Stimulated activated CD4-positive, alpha-beta T cell treated with anti-CD3 and anti-CD28 coated beads, Interleukin-1b, Interleukin-23, amount 100 ng/mL, for 1 hour (primary cell): ENCODE measurements at places on chromosomes 4 and X.

GRCh38 chr4:148443512-148444295 lies 1.5 kb upstream of the NR3C2 start:
- no peak for DNase-seq

- no peak for DNase-seq
Observed at GRCh38 chrX:87392369-87392768, 125.2 kb upstream of the KLHL4 start.

DNA sequence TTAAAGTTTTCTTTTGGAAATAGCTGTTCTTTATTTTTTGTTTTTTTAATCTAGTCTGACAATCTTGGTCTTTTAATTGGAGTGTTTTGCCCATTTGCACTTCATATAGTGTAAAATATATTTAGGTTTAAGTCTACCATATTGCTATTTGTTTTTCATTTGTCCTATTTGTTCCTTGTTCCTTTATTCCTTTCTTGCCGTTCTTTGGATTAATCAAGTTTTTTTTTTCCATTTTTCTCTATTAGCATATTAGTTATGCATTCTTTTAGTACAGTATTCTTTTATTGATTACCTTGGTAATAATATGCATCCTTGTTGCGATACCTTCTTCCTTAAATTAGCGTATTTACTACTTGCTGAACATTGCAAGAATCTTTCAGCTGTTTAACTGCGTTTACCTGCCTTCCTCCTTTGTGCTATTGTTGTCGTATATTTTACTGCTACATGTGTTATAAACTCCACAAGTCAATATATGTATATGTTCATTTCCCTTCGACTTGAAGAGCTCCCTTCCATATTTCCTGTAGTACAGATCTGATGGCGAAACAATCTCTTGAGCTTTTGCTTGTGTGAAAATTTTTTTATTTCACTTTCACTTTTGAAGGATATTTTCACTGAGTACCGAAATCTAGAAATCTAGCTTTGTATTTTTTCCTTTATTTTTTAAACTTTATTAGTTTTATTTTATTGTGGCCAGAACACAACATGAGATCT lies 23.9 kb upstream of the RNF212 start:
- no peak for DNase-seq

DNA sequence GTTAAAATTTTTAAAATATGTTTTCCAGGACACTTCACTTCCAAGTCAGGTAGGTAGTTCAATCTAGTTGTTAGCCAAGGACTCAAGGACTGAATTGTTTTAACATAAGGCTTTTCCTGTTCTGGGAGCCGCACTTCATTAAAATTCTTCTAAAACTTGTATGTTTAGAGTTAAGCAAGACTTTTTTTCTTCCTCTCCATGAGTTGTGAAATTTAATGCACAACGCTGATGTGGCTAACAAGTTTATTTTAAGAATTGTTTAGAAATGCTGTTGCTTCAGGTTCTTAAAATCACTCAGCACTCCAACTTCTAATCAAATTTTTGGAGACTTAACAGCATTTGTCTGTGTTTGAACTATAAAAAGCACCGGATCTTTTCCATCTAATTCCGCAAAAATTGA lies 49.7 kb downstream of the XIAP start:
- DNase-seq: no peak

DNA sequence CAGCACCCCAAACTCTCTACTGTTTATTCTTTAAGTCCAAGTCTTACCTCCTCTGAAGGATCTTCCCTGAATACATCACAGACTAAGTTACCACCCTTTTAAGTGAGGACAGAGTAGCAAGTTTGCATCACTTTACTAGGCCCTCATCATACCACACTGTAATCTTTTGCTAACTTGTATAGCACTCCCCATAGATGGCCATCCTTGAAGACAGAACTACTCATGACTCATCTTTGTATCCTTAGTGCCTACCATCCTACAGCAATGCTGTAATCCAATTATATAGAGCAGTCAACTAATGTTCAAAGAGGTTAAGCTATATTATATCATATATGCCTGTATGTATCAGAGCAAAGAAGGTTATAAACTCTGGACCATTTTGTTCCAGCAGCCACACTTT lies 101.4 kb downstream of the ADAMTS3 start:
- DNase-seq: no peak

GRCh38 chr4:102451266-102451665 lies 49.9 kb upstream of the NFKB1 start:
- no peak for DNase-seq

GRCh38 chrX:107025545-107025944 lies 25.5 kb upstream of the MORC4 start:
- no peak for DNase-seq

GRCh38 chr4:40822420-40823166 lies 72.8 kb downstream of the NSUN7 start:
- DNase-seq: no peak

DNA sequence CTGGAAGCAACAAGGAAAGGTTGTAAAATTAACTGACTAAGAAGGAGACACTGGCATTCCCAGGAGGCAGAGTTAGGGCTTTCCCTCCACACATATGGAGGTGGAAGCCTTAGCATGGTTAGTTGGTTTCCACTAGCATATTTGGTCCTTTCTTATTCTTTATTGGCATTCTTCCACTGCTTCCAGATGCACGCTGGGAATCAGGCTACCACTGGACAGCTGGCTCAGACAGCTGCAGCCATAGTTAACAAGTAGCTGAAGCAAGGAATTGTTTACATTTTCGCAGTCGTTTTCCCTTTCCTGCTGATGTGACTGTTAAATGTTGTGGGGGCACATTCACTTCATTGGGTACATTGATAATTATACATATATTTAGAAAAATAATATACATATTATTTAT lies 169.2 kb downstream of the GRIA2 start:
- DNase-seq: no peak

DNA sequence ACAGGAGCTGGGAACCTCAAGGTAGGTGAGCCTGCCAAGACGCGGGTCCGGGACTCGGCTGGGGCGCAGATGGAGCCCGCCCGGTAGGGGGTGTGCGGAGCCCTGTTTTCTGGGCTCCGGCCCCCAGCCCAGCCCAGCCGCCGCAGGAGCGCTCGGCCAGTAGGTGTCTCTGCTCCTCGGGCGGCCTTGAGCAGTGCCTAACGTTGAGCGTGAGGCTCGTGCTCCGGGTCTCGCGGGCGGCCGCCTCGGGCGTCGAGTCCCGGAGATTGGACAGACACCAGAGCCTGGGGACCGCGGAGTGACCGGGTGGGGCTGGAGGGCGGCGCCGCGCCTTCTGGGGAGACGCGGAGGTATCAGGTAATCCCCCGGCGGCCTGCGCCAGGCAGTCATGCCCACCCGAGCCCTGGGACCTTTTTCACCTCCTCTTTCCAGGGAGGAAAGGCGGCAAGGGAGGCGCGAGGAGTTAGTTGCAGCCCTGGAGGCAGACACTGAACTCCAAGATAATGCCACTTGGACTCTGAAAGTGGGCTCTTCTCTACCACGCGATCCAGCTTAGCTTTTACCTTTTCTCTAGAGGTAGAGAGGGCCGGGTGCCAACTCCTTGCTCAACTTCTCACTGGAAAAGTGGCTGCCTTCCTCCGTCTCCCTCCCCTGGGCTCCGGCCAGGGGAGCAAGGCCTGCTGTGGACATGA lies 14.5 kb upstream of the FGG start:
- no peak for DNase-seq

GRCh38 chrX:39309721-39310152 lies 508.5 kb downstream of the MID1IP1 start:
- DNase-seq: no peak

DNA sequence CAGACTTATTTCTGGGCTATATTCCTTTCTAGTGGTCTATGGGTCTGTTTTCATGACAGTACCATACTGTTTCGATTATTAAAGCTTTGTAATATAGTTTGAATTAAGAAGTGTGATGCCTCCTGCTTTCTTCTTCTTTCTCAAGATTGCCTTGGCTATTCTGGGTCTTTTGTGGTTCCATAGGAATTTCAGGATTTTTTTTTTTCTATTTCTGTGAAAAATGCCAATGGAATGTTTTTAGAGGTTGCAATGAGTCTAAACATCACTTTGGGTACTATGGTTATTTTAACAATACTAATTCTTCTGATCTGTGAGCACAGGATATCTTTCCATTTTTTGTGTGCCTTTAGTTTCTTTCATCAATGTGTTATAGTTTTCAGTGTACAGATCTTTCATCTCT lies 204.3 kb upstream of the HCCS start:
- no peak for DNase-seq

DNA sequence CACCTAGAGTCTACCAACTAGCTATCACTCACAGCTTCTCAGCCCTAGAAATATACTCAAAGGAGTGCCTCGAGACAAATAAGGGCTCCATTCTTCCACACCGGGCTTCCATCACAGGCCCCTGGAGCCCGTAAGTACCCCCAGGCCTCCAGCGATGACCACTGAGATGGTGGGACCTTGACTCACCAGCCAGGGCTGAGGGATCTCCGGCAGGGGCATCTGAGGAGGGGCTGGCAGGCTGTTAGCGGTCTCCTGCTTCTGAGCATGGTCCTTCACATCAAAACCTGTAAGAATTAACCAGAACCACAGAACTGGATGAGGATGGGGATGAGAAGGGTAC lies 71.3 kb downstream of the AFAP1 start:
- no peak for DNase-seq

- DNase-seq: no peak
Observed at GRCh38 chr4:113209652-113210320, 160.3 kb downstream of the ANK2 start.

GRCh38 chrX:141467442-141467841 lies 117.1 kb downstream of the SPANXA1 start:
- no peak for DNase-seq

DNA sequence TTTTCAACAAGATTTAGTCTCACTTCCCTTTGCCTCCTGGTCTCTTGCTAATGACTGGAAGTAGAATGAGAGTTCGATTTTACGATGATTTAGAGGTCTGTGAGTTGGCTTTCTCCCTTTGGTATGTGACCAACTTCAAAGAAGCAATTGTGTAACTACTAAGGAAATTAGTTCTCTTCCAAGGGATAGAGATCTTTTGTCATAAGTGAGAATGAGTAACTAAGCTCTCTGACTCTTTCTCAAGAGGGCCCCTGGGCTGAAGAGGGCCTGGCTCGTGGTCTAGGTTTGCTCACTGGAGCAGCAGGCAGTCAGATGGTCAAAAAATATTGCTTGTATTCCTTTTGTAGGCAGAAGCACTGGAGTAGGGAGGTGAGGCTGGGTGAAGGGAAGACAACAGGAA lies 176.3 kb downstream of the ENOX2 start:
- no peak for DNase-seq

- no peak for DNase-seq
Observed at GRCh38 chr4:52904421-52904820, 42.3 kb downstream of the RASL11B start.

DNA sequence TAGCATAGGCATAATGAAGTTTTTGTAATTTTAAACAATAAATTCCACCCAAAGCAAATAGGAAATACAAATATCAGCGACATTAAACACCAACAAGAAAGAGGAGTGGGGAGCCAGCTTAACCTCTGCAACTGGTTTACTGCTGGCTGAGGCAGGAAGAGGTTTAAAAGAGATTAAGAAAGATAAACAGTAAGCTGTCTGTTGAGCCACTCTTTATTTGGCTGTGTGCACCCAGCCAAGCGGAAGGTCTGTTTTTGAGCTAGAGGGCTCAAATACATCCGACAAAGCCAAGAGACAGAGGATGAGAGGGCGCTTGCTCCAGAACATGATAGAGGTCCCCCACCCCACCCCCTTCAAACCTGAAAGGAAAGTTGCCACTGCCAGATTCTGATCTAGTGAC lies 191.4 kb downstream of the MGST2 start:
- no peak for DNase-seq

DNA sequence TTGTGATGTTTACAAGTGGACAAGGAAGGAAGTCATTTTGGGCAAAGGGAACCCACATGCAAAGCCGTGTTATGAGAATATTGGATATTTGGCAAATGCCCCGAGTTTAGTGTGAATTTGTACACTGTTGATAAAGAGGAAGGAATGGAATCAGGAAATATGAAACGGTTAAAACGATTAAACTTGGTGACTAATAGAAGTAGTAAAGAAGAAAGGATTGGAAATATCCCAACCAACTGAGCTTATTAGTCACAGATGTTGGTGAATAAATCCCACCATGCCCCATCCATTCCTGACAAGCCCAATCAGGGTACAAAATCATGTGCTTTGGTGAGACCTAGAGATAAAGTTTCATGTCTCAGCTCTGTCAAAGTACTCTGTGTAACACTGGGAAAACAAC lies 22.0 kb downstream of the ARHGAP24 start:
- DNase-seq: no peak

DNA sequence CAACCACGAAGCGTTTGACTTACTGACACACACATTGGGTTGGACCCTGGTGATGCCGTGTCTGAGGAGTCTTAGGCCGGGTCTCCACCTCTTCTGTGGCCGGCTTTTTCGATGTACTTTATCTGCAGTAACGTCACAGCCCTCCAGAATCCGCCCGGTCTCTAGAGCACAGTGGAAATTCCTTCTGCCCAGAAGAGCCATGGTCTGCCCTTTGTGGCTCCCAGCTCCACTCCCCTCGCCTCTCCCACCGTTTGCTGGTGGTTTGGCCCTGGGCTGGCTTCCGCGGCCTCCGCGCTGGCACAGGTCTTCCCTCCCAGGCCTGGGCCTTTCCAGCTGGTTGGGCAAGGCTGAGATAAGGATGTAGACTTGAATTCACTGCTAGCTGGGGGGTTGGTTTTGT lies 4.3 kb downstream of the MAEA start:
- no peak for DNase-seq

DNA sequence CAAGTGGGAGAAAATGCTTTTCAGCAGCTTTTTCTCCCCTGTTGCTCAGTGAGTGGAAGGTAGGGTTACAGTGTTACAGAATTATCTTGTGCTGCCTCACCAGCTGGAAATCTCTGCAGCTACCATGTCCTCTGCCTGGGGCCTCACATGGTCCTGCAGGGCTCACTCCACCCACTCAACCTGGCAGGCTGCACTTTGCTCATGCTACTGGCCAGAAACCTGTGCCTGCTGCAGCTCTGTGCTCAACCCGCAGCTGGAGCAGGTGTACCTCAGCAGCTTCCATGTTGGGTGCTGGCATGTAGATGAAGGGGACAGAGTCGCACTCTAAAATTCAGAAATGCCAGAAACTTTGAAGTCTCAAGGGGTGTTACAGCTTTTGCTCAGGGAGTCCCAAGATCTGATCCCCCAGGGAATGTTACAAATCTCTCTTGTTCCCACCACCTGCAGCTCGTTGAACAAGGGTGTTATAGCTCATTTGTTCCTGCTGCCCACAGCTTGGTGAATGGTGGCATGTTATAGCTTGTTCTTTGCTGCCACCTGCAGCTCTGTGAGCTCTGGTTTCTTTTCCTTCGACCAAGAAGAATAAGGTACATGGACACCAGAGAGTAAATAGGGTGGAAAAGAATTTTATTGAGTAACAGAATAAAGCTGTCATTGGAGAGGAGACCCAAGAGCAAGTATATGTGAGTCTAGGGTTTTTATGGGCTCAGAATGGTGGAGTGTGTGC lies 845.8 kb downstream of the TECRL start:
- DNase-seq: no peak

DNA sequence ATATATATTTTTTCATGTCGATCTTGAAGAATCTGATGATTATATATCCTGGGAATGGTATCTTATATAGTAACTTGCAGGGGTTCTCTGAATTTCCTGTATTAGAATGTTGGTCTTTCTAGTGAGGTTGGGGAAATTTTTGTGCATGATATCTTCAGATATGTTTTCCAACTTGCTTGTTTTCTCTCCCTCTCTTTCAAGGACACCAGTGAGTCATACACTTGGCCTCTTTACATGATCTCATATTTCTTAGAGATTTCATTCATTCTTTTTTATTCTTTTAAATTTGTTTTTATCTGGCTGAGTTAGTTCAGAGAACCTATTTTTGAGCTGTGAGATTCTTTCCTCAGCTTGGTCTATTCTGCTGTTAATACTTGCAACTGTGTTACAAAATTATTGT lies 27.2 kb upstream of the C4orf17 start:
- DNase-seq: no peak
